ENCODE measurements at places on chromosomes 5 and 9.
A peak's percentile ranks its signal among the peaks of the same experiment; 100 is the strongest.

DNA sequence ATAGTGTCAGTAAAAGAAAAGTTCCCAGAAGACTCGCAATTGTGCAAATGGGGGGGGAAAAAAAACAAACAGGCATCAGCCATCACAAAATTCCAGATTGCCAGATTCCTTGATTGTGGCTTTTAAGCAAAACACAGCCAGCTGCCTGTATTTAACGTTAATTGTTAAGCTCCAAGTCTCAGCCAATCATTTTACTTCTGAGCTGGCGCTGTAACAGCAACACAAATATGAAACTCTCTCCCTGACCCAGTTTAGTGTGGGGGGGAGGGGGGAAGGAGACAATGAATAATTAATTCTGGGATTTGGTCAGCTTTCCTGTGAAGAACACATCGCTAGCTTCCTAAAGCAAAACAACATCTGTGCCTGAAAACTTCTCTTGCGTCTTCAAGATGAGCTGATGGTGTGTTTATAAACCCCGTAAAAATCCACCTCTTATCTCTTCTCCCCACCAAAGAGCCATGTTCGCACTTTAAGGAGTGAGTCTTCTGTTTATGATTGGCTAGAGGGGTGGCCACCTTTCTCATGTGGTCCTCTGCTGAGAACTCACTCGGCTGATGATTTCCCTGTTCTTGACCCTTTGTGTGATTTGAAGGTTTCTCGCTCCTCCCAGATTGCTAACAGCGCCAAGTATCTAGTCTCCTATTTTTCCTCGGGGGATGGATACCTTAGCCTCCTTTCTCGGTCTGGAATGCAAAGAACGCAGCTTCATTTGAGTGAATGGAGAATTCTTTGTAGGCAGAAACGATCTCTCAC is 160.2 kb upstream of the DAPK1 start:
- H3K27me3 ChIP-seq = no peaks in the 10 kb centered on the region
- H3K36me3 ChIP-seq = no peaks in the 10 kb centered on the region
- H3K27ac ChIP-seq = no peak overlapping the region
- H3K4me3 ChIP-seq = peak overlapping the region; percentile 14

DNA sequence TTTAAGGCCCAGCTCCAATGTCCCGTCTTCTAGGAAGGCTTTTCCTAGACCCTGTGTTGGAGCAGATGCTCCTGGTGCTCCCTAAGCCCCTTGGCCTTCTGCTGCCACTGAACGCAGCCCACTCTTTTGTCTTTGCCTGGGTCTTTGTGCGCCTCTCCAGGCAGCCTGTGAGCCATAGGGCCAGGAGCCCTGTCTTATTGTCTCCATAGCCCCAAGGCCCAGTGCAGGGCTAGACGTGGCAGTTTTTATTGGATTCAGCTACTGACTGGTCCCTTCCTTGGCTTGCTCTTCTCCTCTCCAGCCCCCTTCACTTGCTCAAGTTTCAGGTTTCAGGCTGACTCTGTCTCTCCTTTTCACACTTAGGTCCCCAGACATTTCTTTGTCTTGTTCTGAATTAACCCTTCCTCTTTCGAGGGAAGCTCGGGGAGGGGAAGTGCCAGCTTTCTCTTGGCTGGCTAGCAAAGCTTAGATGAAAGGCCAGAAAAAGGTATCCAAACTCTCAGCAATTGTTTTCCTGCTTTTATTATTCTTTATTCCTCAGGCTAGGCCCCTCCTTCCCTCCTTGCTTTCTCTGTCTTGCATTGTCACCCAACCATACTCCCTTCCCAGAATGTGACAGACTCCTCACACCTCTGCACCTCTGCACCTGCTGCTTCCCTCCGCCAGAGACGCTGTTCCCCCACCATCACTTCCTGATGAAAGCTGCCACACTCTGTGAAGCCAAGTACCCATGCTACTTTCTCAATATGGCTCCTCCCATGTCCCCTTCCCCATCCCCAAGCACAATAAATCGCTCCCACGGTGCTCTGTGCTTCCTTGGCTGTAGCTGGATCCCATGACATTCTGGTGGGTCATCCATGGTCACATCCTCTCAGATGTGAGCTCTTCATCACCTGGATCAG is 101.6 kb upstream of the CPEB4 start:
- peaks cover 2% of the 10 kb centered on the region for H3K4me1 ChIP-seq
- no peak overlapping the region for H3K27ac ChIP-seq

DNA sequence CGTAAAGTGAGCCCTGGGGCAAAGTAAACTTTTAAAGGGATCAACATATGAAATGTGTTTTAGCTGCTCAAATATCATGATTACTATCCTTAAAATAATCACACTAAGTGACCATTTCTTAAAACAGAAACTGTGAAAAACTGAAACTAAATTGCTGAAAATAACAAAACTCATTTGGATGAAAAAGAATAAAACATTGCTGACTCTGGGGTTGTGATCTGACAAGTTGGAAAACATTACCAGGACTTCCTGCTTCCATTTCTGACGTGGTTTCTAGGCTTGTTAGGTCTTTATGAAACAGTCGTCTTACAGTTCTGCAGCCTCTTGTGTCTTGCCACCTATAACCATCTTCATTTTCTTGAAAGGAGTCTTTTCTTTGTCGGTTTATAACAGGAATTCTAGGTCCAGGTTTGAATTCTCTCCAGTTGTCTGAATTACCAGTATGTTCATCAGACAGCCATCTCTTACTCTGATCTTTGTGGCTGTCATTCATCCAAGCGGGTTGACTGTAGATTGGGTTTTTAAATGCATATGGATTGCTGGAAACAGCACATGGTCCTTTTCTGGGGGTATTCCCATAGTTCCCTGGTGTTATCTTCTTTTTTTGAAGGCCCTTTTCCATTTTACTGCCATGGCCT is 1.7 kb downstream of the TUT7 start:
- no peaks in the 10 kb centered on the region for H3K27me3 ChIP-seq
- H3K4me1 ChIP-seq = peaks cover 22% of the 10 kb centered on the region

GRCh38 chr5:8058616-8059190 is 189.8 kb downstream of the MTRR start:
- no peaks in the 10 kb centered on the region for H3K4me1 ChIP-seq
- no peaks in the 10 kb centered on the region for H3K36me3 ChIP-seq
- no peak overlapping the region for H3K27ac ChIP-seq

DNA sequence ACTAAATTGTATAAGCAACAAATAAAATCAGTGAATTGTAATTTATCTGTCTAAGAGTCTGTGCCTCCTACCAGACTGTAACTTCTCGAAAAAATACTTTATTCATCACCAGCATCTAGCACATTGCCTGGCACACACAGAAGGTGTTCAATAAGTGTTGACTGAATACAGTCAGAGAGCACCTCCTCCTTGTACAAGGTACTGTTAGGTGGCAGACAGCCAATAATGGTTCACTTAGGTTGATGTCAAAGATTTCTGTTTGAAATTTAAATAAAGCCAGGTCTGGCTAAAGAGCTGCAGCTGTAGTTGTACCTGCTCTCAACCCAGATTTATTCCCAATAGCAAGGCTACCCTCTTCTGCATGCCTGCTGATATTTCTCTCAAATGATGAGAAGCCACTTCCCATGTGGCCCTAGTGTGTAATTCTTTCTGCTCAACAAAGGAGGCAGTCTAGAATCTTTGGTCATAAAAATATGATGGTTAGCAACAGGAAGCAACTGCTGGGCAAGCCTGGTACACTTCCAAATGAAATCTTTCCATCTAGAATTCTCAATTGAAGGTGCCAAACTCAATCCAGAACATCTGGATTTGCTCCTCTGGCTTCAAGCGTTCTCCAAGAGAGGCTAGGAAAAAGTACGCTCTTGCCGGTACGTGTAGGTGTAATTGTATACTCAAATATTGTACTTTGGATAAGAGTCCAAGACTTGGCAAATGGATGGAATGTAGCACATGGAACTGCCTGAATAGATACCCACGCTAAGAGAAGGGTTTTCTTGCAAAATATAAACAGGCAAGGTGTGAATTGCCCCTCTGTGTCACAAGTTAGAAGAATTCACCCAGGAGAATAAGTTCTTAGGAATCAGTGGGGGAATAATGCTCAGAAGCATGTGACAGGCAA is 95.6 kb downstream of the NR6A1 start:
- peaks cover 17% of the 10 kb centered on the region for H3K4me1 ChIP-seq
- H3K27ac ChIP-seq = no peak overlapping the region
- no peaks in the 10 kb centered on the region for H3K36me3 ChIP-seq

GRCh38 chr5:142063878-142064331 is 44.7 kb upstream of the NDFIP1 start:
- no peaks in the 10 kb centered on the region for H3K36me3 ChIP-seq
- no peak for DNase-seq

GRCh38 chr9:11107196-11107595 is 494.4 kb upstream of the PTPRD start:
- no peaks in the 10 kb centered on the region for H3K4me1 ChIP-seq
- H3K36me3 ChIP-seq = no peaks in the 10 kb centered on the region
- H3K27ac ChIP-seq = no peak overlapping the region
- no peak for DNase-seq
- no peak overlapping the region for H3K4me3 ChIP-seq

- H3K4me1 ChIP-seq = no peaks in the 10 kb centered on the region
- H3K27me3 ChIP-seq = no peaks in the 10 kb centered on the region
- no peak overlapping the region for H3K4me3 ChIP-seq
- no peak for DNase-seq
- H3K27ac ChIP-seq = no peak overlapping the region
Measured at GRCh38 chr5:152007653-152008335, 83.1 kb upstream of the GLRA1 start.

- no peaks in the 10 kb centered on the region for H3K27me3 ChIP-seq
- H3K27ac ChIP-seq = peak overlapping the region; percentile 26
- H3K4me3 ChIP-seq = no peak overlapping the region
- H3K36me3 ChIP-seq = no peaks in the 10 kb centered on the region
- no peak for DNase-seq
- H3K4me1 ChIP-seq = peaks cover 12% of the 10 kb centered on the region
Measured at GRCh38 chr5:135013947-135014570, 20.0 kb downstream of the PITX1 start.

GRCh38 chr5:163574472-163575440 is 69.3 kb downstream of the MAT2B start:
- no peak overlapping the region for H3K27ac ChIP-seq
- H3K4me3 ChIP-seq = no peak overlapping the region
- H3K27me3 ChIP-seq = peaks cover 9% of the 10 kb centered on the region
- H3K4me1 ChIP-seq = no peaks in the 10 kb centered on the region
- DNase-seq = no peak
- H3K36me3 ChIP-seq = no peaks in the 10 kb centered on the region

- no peak for DNase-seq
- H3K4me3 ChIP-seq = no peak overlapping the region
- no peaks in the 10 kb centered on the region for H3K4me1 ChIP-seq
Measured at GRCh38 chr5:54007827-54008777, 302.3 kb downstream of the ARL15 start.

DNA sequence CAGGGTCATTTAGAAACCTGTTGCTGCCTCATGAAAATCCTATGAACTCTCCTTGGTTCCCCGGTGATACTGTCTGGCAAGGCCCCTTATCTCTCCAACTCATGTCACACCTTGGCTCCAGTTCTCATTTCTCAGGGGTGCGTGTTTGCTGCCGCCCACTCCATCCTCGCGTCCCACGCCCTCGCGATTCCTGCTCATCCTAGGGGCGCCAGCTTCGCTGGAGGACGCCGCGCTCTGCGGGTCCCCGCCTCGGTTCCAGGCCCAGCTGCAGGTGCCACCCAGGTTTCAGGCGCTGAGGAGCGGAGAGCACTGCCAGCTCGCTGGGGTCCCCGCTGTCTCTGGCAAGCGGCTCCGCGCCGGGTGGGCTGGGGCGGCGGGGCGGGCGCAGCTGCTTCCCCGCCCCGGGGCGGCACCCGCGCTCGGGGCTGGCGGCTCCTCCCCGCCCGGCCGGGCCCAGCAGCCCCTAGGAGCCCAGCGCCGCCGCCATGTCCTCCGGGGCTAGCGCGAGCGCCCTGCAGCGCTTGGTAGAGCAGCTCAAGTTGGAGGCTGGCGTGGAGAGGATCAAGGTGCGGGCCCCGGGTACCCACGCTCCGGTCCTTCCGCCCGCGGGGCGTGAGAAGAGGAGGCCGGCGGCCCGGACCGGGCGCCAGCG is at the start of gene GNG10:
GNG10 (plus strand) TSS at position 456 of the 652 bp plus-strand sequence; CDS start at position 486, 30 bp downstream.
- no peaks in the 10 kb centered on the region for H3K27me3 ChIP-seq
- peak within 1 kb of the TSS; percentile 84 for H3K4me3 ChIP-seq
- no peaks in the 10 kb centered on the region for H3K36me3 ChIP-seq
- H3K4me1 ChIP-seq = peaks cover 10% of the 10 kb centered on the region
- peak within 1 kb of the TSS; percentile 82 for H3K27ac ChIP-seq

GRCh38 chr5:24642022-24642421 is 2.8 kb downstream of the CDH10 start:
- no peak overlapping the region for H3K4me3 ChIP-seq
- H3K27me3 ChIP-seq = no peaks in the 10 kb centered on the region
- H3K4me1 ChIP-seq = no peaks in the 10 kb centered on the region
- H3K27ac ChIP-seq = no peak overlapping the region

GRCh38 chr5:62149879-62150278 is 156.1 kb upstream of the KIF2A start:
- no peak for DNase-seq
- H3K4me1 ChIP-seq = no peaks in the 10 kb centered on the region
- H3K27ac ChIP-seq = no peak overlapping the region
- H3K36me3 ChIP-seq = no peaks in the 10 kb centered on the region
- no peak overlapping the region for H3K4me3 ChIP-seq

GRCh38 chr5:91061946-91062562 is 321.1 kb downstream of the ARRDC3 start:
- H3K36me3 ChIP-seq = no peaks in the 10 kb centered on the region
- H3K4me1 ChIP-seq = no peaks in the 10 kb centered on the region
- no peak for DNase-seq

DNA sequence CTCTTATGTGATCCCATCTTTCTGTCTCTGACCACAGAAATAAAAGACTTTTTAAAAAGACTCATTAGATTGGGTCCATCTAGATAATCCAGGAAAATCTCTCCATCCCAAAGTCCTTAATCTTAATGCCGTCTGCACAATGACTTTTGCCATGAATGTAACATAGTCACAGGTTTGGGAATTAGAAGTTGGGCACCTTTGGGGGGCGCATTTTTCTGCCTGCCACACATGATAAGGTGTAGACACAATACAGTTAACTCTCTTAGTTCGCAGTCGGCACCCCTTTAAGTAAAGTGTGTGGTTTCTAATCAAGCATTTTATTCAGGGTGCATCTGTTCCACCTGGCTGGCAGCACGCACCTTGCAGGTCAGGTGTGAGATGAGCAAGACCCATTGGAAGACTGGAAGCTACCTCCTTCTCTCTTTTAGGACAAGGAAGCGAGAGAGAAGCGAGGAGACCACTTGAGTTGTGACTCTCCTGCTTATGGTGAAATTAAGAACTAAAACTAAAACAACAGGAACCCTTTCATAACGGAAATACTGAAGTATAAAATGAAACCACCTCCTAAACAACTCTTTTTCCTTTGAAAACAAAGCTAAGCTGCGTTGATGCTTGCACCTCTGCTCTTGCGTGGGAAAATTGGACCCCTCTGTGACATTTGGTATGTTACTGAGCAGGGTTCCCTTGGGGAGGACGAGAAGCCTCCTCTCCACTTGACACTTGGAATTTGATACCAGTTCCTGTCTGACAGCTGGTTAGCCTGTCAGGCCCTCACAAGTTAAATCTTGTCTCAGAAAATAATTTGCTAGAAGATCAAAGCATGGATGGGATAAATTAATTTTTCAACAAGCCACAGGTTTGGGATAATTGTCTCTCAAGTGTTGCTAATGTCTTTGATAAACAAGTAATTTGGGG is 304.6 kb upstream of the DMRT1 start:
- H3K4me3 ChIP-seq = no peak overlapping the region
- no peaks in the 10 kb centered on the region for H3K4me1 ChIP-seq
- DNase-seq = no peak
- no peaks in the 10 kb centered on the region for H3K27me3 ChIP-seq
- H3K36me3 ChIP-seq = no peaks in the 10 kb centered on the region
- no peak overlapping the region for H3K27ac ChIP-seq

GRCh38 chr9:133587466-133587865 is 21.7 kb downstream of the FAM163B start:
- H3K4me3 ChIP-seq = no peak overlapping the region
- H3K27ac ChIP-seq = no peak overlapping the region
- H3K4me1 ChIP-seq = peaks cover 6% of the 10 kb centered on the region
- H3K27me3 ChIP-seq = no peaks in the 10 kb centered on the region
- no peaks in the 10 kb centered on the region for H3K36me3 ChIP-seq
- DNase-seq = no peak

Measured in Panc1 (cell line).